ENCODE measurements at places on chromosomes 11 and 22.

DNA sequence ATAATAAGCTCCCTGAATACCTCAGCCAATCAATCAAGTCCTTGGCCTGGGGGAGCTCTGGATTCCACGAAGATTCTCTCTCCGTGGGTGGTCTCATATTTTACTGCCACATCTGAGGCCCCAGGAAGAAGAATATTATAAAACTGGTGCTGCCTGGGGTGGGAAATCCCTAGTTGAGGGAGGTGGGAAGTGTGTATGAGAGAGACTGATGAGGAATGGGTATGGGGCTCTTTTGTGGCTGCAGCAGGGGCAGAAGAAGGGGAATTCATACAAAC, 71.5 kb downstream of the SYN3 start:
- no peak for DNase-seq

DNA sequence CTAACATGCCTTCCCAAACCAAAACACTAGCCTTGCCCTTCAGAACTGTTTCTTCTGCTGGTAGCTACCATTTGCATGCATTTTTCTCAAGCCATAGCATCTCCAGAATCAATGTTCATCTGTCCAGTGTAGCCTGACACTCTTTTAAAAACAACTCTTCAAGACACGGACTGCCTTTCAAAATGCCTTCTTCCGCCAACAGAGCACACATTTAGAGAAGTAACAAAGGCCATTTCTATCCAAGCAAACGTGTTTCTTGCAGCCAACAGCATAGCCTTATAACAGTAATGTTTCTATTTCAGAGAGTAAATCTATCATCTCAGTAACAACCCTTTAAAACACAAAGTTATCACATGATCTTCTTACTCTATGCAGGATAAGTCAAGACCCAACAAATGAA, 143.3 kb upstream of the MTMR2 start:
- no peak for DNase-seq

DNA sequence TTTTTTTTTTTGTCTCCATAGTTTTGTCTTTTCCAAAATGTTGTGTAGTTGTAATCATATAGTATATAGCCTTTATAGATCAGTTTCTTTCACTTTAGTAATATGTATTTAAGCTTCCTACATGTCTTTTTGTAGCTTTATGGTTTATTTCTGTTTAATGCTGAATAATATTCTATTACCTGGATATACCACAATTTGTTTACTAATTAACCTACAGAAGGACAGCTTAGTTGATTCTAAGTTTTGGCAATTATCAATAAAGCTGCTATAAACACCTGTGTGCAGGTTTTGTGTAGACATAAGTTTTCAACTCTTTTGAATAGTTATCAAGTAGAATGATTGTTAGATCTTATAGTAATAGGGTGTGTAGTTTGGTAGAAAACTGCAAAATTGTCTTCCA, 130.3 kb upstream of the CARD18 start:
- no peak for DNase-seq

- DNase-seq, result no peak
Measured at GRCh38 chr22:39083212-39084165, 6.4 kb downstream of the APOBEC3G start.

- no peak for DNase-seq
Measured at GRCh38 chr11:31355817-31356216, 13.7 kb downstream of the DCDC1 start.

- DNase-seq, result no peak
Measured at GRCh38 chr22:39090426-39091064, 6.5 kb upstream of the APOBEC3H start.

- DNase-seq, result no peak
Measured at GRCh38 chr11:22341588-22341931, 3.4 kb downstream of the SLC17A6 start.

GRCh38 chr11:66976028-66976467, 944 bp downstream of the C11orf86 start:
- no peak for DNase-seq

GRCh38 chr11:33716243-33716642, 15.6 kb upstream of the C11orf91 start:
- DNase-seq, result no peak

Measured in glomerular endothelial cell (primary cell).